ENCODE measurements at places on chromosomes 3 and 15.

- DNase-seq, result no peak
These were observed 3.7 kb upstream of the SLC6A6 start for GRCh38 chr3:14398797-14399106.

GRCh38 chr15:25183581-25184251, 228.9 kb downstream of the SNRPN start:
- no peak for DNase-seq

DNA sequence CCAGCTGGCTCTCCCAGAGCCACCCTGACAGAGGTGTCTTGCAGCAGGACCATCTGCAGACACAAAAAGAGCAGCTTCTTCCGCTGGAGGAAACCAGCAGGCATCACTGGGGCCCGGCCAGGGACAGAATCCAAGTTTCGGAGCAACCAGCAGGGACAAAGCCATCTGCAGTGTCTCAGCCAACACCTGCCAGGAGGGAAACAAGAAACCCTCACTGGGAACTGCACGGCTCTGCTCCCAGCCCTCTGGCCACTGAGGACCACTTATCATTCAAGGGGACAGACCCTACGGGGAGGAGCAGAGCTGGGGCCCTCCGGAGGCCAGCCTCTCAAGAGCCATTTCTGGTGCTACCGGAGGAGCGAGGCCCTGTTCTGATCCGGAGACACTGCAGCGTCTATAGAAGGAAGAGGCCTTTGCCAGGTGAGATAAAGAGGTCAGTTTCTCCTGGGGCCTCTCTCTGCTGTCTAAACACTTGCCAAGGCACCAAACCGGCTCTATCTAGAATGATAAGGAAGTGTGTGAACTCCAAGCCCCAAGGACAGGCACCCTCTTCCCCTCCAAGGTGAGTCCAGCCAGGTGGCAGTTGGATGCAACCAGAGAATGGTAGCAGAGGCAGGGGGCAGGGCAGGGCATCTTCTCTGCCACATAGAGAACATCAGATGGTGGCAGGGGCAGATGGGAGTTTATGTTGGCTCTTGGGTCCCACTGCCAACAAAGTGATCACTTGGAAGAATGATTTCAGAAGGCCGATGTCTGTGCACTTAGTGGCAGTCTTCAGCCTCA, 89.0 kb downstream of the CHSY1 start:
- DNase-seq, result no peak

- no peak for DNase-seq
These were observed 45.6 kb upstream of the PAQR5 start for GRCh38 chr15:69253156-69253555.

DNA sequence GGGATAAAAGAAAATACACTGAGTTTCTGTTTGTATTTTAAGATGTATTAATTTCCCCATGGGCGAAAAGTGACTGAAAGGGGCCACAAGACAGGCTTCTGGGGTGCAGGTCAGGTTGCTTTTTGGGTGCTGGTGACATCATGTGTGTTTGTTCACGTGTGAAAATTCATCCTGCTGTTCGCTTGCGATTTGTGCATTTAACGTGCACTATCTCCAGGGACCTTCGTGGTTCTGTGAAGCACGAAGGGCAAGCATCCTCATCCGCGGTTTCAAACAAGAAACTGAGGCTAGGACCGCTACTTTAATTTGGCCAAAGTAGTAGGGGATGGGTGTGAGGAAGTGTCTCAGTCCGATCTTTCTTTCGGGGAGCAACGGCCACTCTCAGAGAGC, 1.6 kb upstream of the SMAD6 start:
- no peak for DNase-seq

- DNase-seq, result no peak
These were observed 53.9 kb upstream of the MELTF start for GRCh38 chr3:197083486-197083885.

DNA sequence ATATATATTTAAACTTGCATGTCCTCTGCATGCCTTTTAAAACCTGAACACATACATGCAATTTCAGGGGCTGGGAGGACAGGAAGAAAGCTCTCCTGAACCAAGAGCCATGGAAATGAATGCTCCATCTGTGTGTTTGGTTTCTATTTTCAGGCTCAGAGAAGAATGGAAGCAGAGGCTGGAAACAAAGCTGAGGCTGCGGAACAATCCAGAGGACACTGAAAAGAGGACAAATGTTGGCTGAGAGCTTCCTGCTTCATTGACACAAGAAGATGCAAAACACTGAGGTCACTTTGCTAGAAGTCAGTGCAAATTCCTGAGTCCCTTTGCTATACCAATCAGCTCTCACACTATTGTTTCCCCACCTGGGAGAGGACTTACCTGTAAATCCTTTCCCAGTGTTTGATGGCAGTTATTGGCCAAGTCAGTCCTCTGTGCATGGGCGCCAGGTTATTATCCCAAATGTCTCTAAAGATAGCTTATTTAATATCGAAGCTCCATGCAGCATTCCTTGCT, 12.7 kb downstream of the FAM240A start:
- DNase-seq, result no peak
